GM04503 (cell line): ENCODE measurements at places on chromosomes 6 and 20.

GRCh38 chr6:97705568-97705967 is 422.6 kb upstream of the MMS22L start:
- DNase-seq = no peak

DNA sequence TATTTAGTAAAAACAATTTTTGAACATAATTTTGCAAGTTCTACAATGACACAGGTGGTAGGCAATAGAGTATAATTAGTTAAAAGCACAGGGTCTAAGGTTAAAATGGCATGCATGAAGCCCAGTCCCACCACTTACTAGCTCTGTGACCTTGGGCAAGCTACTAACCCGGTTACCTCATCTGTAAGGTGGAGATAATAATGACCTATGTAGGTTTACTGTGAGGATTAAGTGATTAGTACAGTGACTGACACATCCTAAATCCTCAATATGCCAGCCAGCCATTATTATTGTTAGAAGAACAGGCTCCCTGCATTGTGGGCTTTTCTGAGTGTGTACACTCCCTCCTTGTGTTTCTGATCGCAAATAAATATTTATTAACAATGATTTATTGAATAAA is 26.2 kb downstream of the ATXN1 start:
- no peak for DNase-seq

GRCh38 chr20:4811257-4811656 is 89.5 kb downstream of the PRND start:
- DNase-seq = no peak

GRCh38 chr20:40442181-40442963 is 246.7 kb downstream of the MAFB start:
- no peak for DNase-seq

DNA sequence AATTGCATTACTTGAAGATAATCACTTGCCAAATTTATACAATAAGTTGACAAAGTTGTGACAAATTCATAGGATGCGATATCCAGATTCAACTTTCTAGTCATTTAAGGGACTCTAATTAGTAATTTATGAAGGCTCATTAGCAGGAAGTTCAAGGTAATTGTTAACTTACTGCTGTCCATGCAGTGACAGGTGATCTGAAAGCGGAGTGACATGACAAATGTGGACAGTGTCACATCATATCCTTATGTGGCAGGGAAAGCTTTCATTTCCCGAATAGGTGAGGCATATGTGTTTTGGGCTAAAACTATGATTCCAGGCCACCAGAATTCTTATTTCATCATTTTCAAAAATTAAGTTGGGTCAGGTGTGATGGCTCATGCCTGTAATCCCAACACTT is 115.9 kb upstream of the BMP2 start:
- no peak for DNase-seq

GRCh38 chr6:113432521-113433334 is 424.4 kb upstream of the MARCKS start:
- DNase-seq = peak; percentile 31

GRCh38 chr20:33070111-33071053 is 9.1 kb upstream of the BPIFB4 start:
- no peak for DNase-seq

GRCh38 chr6:41685641-41686380 is 47.5 kb downstream of the MDFI start:
- DNase-seq = no peak

- DNase-seq = peak; percentile 11
Measured at GRCh38 chr6:62150048-62150663, 135.9 kb downstream of the KHDRBS2 start.

GRCh38 chr6:13423252-13423651 is 64.1 kb downstream of the GFOD1 start:
- no peak for DNase-seq

- DNase-seq = no peak
Measured at GRCh38 chr6:81714684-81715083, 37.8 kb downstream of the TENT5A start.

GRCh38 chr20:38985603-38986170 is 23.5 kb downstream of the DHX35 start:
- peak; percentile 94 for DNase-seq

GRCh38 chr20:37911261-37911660 is 8.3 kb downstream of the VSTM2L start:
- DNase-seq = no peak

DNA sequence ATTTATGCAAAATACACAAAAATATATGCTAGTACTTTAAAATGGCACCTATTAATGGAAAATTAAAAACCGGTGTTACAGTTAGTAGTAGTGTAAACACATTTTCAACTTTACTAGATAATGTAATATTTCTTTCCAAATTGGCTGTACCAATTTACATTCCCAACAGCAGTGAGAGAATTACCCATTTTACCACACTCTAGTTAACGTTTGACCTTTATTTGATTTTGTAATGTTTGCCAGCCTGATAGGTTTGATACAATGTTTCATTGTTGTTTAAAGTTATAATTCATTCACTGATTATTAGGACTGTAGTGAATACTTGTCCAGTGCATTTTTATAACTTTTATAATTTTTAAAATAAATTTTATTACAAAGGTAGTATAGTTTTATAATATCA is 182.1 kb downstream of the EYA4 start:
- no peak for DNase-seq
